Stimulated activated CD8-positive, alpha-beta memory T cell treated with anti-CD3 and anti-CD28 coated beads, Interleukin-7, amount 100 ng/mL, for 1 hour (primary cell): ENCODE measurements at places on chromosomes 7 and 10.

- no peak for DNase-seq
These were observed 86.2 kb downstream of the AOAH start for GRCh38 chr7:36638140-36638539.

DNA sequence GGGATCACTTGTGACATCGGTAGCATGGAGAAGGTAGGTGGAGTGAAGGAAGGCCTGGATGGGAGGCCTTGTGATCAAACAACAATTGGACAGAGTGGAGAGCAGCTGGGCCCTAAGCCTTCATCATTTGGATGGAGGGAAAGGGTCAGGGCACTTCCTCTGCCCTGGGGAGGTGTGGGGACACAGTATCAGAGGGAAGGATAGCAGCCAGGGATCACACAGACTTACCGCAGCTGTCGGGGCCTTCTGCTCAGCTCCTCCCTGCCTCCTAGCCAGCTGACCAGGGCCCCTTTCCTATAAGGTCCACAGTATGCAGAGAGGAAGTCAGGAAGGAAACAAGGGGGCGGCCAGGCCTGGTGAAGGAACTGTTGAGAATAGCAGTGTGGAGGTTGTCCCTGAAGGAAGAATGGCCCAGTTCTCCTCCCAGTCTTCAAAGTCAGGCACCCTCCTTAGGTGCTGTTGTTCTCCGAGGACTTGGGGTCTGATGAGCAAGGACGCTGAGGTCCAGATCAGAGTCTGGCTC, 62.1 kb downstream of the ABCC2 start:
- no peak for DNase-seq

DNA sequence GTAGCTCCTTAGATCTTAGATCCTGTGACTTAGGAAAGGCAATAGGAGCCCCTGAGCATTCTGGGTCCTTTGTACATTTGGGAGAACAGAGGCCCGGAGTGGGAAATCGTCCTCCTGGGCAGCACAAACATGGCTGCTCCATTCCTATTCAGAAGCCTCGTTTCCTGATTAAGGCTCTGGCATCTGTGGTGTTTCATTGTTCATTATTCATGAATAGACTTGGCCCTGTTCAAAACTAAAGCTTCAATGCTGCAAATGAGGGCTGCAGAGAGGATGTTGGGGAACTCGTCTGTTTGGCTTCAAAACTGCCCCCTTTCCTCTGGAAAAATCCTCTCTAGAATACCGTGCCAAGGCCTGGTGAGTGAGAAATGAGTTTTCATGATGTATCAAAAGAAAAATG, 3.4 kb upstream of the HTRA1 start:
- DNase-seq, result no peak

GRCh38 chr7:115240242-115240641, 318.3 kb downstream of the MDFIC start:
- DNase-seq, result no peak

DNA sequence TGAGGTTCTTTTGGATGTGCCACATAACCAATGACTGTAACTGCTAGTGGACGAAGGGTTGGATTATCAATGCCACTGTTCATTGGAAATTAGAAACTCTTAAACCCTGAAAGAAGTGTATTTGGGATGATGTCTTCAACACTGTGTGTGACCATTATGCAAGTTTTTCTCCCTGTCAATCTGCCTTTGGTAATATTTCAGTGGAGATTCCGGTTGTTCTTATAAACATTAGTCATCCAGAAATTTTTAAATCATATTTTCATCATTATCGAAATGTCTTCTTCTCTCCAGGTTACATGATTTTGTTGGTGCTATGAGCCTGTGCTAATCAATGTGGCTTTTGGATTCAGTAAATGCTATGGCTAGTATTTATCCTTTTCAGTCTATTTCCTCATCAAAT, 61.7 kb upstream of the KLF6 start:
- DNase-seq, result no peak

- no peak for DNase-seq
These were observed 120.2 kb upstream of the ODAD2 start for GRCh38 chr10:28118985-28119628.

DNA sequence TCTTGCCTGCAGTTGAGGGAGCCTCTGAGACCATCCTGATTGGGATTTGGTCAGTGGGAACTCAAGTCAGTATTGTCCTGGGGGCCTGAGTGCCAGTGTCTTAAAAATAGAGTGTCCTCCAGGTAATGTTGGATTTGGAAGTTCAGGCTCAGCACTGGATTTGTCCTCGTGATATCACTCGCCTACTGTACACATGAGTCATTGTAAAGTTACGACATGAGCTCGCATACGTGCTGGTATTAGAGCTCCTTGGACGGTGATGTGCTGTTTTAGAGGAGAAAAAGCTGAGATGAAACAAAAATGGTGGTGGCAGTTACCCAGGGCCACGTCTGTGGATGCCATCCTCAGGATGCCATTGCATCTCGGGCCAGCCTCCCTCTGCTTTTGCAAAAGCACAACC, 78.2 kb downstream of the MGMT start:
- no peak for DNase-seq

- no peak for DNase-seq
These were observed 1.9 kb downstream of the ZYX start for GRCh38 chr7:143382791-143383641.

DNA sequence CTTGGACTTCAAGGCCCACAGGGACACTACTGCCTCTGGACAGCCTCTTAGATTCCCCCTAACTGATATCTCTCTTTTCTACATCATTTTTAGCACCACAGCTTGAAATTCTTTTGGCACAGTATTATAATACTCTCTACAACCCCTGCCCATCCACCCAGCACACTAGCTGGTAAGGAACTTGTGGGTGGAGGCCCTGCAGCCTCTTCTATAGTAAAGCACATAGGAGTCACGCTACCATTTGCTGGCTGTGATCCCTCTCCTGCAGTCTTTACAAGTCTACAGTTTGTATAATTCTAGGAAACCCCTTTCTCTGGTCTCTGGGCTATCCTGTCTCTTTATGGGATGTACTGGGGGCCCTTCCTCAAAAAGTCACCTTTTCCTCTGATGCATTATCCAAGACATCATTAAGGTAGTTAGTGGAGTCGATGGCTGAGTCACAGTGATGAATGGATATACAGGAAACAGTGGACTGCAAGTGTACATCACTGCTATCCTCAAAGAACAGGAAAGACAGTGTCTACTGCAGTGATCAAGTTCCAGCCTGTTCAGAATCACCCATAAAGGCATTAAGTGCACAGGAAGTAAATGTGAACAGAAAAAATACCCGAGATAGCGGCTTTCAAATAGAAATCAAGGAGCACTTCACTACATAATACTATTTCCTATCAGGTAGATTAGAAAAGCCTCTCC, 54.4 kb downstream of the STK17A start:
- no peak for DNase-seq

GRCh38 chr10:78644550-78644949, 424.2 kb upstream of the ZMIZ1 start:
- no peak for DNase-seq

GRCh38 chr10:95445223-95445836, 115.8 kb downstream of the SORBS1 start:
- no peak for DNase-seq

DNA sequence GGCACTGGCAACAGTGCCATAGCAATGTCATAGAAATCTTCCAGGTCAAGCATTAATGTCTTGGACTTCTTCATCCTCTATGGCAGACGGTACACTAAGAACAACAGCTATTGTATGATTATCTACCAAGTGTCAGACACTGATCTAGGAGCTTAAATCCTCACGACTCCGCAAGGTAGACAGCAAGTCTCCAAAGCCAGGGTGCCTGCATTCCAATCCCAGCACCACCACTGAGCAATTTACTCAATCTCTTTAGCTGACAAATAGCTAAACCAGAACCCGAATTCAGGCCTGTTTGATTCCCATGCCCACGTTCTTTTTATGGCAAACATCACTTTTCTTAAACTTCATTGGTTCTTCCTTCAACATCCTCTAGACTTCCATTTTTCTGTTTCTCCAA, 31.8 kb downstream of the DNMBP start:
- no peak for DNase-seq

DNA sequence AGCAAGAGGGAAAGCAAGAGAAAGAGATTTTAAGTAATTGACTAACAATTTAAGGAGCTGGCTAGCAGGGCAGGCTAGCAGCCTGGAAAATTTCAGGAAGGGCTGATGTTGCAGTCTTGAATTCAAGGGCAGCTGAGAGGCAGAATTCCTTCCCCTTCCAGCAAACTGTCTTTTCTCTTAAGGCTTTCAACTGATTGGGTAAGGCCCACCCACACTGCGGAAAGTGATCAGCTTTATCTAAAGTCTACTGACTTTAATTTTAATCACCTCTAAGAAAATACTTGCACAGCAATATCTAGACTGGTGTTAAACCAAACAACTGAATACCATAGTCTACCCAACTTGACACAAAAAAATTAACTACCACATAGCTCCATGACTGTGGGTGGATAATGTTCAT, 303.9 kb downstream of the FZD1 start:
- DNase-seq, result no peak

- DNase-seq, result no peak
These were observed 371.2 kb upstream of the LRGUK start for GRCh38 chr7:133755901-133756300.

- DNase-seq, result no peak
These were observed 118.4 kb upstream of the PDLIM1 start for GRCh38 chr10:95408983-95409873.

GRCh38 chr10:62661143-62661542, 143.4 kb upstream of the ADO start:
- no peak for DNase-seq

GRCh38 chr10:27685681-27686080, 59.9 kb downstream of the MKX start:
- no peak for DNase-seq

DNA sequence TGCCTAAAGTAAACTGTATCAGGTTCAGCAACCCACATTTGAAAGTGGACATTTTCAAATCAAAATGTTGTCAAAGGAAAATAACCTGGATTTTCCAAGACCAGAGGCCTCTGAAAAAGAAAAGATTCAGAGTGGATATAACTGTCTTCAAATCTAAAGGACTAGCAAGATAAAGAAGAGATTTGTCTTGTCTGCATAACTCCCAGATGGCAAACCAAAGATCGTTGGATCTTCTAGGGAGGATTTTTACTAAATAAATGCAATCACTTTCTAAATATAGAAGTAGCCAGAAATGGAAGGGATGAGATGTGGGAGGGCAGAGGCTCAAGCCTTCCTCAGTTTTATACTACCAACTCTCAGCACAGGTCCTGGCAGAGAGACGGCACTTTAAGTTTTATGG, 39.0 kb downstream of the CABCOCO1 start:
- no peak for DNase-seq

GRCh38 chr10:14782691-14783363, 8.1 kb upstream of the FAM107B start:
- DNase-seq, result no peak

DNA sequence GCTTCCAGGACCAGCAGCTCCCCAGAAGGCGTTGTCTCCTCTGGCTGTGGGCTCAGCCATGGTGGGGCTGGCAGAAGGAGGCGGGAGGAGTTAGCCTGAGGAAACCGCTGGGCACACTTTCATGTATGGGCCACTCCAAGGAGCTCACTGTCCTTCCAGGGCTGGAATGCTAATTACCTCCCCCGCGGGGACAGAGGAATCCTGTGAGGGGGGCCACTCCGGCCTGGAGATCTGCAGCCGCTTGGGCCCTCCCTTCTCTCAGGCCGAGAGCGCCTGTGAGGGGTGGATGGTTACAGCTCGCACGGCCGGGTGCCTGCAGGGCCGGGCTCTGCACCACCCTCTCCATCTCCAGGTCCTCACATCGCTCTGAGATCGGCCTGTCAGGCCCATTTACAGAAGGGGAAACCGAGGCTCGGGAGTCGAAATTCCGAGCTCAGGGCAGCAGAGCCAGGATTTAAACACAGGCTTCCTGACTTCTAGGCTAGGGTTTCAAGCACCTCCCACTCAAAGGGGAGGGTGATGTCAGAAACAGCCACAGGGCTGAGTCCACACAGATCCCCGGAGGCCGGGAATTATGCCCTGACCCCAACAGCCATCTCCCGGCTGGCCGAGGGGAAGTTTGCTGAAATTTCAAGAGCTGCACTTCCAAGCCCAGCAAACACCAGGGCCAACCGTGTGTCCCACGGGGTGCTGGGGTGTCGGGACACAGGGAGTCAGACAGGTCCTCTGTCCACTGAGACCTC, 59.1 kb downstream of the PDGFA start:
- DNase-seq, result no peak

DNA sequence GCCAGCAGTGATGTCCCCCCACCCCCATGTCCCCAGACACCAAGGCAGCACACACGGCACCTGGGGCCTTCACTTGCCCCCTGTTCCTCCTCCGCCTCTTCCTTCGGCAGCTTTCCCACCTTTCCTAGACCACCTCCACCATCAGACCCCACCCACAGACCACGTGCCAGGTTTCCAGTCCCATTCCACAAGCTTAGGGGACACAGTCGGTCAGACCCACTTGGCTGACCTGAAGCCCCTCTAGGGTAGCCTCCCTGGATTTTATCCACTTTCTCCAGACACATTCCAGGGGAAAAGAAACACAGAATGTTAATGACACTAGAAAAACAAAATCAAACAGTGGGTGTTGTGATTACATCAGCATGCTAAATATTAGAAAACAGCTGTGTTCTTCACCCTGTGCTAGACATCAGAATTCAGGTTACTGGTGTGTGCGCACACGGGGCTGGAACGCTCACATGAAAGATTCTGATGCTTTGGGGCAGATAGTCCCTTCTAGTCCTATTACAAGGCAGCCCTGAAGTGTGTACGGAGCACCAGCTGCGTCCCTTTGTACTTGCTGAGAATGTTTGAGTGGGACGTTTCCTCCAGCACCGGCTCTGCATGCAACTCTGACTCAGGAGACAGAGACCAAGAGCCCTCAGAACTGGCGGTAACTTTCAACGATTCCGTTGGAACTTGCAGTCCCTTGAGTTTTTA, 75.5 kb upstream of the PPP2R2D start:
- DNase-seq, result no peak

GRCh38 chr10:66307826-66308225, 618.0 kb upstream of the LRRTM3 start:
- no peak for DNase-seq

DNA sequence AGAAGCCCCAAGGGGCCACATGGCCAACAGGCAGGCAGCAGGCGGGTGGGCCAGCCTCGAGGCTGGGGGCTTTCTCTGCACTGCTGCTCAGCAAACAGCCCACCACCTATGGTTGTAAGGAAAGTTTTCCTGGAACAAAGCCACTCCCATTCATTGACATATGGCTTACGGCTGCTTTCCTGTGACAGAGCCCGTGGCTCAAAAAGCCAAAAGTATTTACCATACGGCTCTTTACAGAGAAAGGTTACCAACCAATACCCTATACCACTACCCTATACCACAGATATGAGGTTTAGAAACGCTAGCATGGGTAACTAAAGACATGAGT, 152.7 kb downstream of the MAD1L1 start:
- DNase-seq, result no peak

DNA sequence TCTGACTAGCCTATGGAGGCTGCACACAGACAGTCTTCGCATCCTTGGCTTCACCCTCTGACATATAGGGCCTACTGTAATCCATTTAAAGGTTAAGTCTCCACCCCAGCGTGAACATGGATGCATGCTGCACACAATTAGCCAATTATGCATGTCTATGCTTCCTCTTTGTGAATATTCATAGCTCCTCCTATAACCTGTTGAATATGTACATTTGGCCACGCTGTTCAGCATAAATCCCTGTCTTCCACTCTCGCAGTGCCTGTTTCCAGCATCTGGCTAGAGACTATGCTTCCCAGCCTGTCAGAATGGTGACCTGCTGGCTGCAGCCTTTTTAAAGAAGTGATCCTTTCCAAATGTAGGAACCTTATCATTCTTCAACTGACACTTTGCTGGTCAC, 106.7 kb downstream of the PRKAG2 start:
- no peak for DNase-seq

GRCh38 chr7:51316666-51317581, at the start of gene COBL:
Gene COBL (minus strand): TSS chr7:51316809. CDS start chr7:51316633, 176 bp downstream.
- DNase-seq, result no peak
